Activated CD4-positive, alpha-beta T cell treated with anti-CD3 and anti-CD28 coated beads for 36 hours (primary cell): ENCODE measurements at places on chromosomes 16 and 17.

- no peak for DNase-seq
Observed at GRCh38 chr16:84215531-84215930, 24.3 kb downstream of the KCNG4 start.

GRCh38 chr17:74435775-74436359, 4.0 kb downstream of the GPRC5C start:
- no peak for DNase-seq

DNA sequence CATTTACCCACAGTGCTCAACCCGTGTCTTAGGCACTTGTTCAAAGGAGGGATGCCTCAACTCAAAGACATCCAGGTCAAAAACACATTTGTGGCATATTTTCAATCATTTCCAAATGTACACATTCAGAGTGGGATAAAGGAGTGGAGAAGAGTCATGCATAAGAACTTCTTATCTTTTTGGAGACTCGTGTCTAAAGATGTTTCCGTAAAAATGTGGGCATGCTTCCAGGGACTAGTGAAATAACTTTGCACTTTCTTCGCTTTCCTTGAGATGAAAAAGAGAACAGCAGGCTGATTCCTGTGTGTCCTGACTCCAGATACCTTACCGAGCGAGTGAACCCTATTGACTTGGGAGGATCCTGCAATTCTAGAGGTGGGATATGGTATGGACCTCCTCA, 256.6 kb upstream of the KCNJ16 start:
- no peak for DNase-seq

GRCh38 chr16:88582912-88583575, 12.8 kb downstream of the ZC3H18 start:
- DNase-seq: peak; percentile 27

DNA sequence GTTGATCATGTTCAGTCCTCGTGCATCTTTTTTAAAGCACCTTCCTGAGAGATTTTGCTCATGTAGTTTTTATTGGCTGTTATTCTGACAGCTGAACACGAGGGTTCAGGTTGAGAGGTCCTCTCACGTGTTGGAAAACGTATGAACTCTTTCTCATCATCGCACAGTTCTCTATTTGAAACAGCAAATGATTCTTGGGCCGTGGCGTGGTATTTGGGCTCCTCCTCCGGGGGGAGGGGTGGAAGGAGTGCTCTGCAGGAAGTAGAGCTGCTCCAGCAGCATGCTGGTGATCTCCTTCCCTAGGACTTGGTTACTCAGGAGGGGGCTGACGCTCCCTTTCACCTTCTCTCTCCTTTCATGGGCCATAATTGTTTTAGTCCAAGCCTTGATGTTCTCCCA, 70.4 kb downstream of the KSR1 start:
- peak; percentile 80 for DNase-seq

GRCh38 chr17:39132192-39132610, 19.2 kb downstream of the PLXDC1 start:
- no peak for DNase-seq
